ENCODE measurements at places on chromosomes 11 and 22.

GRCh38 chr11:69309631-69310280 is 15.8 kb downstream of the MYEOV start:
- DNase-seq = no peak

DNA sequence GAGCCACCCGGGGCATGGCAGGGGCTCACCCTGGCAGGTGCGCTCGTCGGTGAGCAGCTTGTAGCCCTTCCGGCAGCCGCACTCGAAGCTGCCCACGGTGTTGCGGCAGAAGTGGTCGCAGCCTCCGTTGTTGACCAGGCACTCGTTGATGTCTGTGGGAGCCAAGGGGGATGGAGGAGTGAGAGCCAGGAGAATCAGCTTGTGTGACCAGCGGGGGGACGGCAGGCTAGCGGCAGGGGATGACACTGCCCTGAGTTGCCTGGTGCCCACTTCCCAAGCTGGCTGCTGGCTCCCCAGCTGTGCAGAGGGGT is 44.7 kb upstream of the TTLL12 start:
- DNase-seq = no peak

GRCh38 chr11:64122411-64123410 is 43.2 kb downstream of the MACROD1 start:
- no peak for DNase-seq

GRCh38 chr11:94183886-94184264 is 55.2 kb downstream of the PANX1 start:
- DNase-seq = no peak

GRCh38 chr22:43008921-43009320 is 6.0 kb downstream of the PACSIN2 start:
- no peak for DNase-seq

GRCh38 chr22:45142376-45142775 is 21.3 kb upstream of the NUP50 start:
- DNase-seq = no peak

DNA sequence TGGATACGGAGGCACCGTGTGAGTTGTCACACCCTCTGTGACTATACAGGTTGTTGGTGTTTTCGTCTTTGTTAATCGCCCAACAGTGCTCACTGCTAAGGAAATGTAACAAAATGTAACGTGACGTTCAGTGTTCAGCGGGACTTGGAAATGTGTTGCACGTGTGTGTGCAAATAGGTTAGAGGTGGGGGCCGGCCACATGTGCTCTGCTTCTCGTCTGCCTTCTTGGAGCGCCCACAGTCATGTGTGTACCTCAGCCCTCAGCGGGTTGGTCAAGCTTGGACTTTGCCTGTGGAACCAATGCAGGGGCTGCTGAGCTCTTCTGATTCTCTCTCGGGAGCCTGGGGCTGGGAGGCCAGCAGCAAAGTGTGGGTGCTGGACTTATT is 7.4 kb upstream of the SMIM38 start:
- no peak for DNase-seq

DNA sequence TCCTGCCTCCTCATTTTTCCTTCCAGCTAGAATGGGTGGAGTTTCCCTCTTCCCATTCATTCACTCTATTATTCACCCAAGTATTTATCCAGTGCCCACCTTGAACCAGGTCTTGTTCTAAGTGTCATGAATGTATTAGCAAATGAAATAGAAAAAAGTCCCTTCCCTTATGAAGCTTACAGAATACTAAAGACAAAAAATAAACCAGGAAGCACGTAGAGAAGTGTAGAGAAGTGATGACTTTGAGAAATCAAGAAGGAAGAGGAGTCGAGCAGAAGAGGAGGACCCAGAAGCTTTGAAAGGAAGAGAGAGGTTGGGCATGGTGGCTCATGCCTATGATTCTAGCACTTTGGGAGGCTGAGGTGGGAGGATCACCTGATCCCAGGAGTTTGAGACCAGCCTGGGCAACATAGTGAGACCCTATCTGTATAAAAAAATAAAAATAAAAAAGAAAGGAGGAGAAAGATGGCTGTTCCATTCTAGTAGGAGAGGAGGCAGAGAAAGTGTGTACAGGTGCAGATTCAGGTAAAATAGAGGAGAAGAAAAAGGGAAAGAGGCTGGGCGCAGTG is 17.1 kb upstream of the SYVN1 start:
- DNase-seq = no peak

GRCh38 chr11:76238551-76238950 is 32.2 kb upstream of the WNT11 start:
- no peak for DNase-seq

- no peak for DNase-seq
Observed at GRCh38 chr11:74777038-74777437, 28.4 kb downstream of the RNF169 start.
